ENCODE measurements at places on chromosomes 5 and 9.

GRCh38 chr5:147377682-147378081 lies 132.2 kb downstream of the DPYSL3 start:
- no peak for DNase-seq

DNA sequence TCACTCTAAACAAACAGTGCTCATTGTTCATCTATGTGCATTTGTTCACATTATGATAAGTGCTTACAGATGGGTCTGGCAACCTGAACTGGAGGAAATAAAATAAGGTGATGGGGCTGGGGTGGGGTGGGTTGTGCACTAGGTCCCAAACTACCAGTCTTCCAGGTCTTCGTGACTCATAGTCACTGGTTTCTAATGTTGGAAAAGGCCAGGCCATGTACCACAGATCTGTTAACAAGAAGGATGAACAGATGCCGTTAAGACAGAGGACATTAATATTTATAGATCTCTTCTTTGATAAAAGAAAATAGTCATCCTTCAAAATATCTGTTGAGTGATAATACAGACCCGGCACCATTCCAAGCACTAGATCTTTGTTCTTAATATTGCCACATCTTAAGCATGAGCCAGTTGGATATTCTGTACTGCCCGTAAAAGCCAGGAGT lies 71.4 kb upstream of the STARD4 start:
- no peak for DNase-seq

DNA sequence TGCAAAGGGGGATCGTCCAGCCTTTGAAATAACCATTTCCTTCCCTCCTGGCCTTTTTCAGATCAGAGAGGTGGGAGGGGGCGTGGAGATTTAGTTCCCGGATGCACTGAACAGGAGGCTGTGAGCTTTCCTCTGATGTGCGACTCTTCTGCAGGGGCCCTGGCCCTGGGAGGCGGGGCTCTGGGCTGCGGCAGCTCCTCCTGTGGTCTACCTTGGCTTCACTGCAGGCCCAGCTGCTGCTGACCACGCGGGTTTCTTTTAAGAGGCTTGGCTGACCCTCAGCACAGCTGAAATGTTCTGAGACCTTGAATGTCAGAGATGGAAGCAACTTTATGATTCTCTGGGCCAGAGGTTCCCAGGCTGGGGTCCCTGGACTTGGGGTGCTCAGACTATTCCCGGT lies 27.0 kb upstream of the COL15A1 start:
- DNase-seq = no peak

GRCh38 chr5:58235299-58235698 lies 224.6 kb downstream of the PLK2 start:
- DNase-seq = no peak

GRCh38 chr5:36655161-36655560 lies 48.8 kb downstream of the SLC1A3 start:
- no peak for DNase-seq

DNA sequence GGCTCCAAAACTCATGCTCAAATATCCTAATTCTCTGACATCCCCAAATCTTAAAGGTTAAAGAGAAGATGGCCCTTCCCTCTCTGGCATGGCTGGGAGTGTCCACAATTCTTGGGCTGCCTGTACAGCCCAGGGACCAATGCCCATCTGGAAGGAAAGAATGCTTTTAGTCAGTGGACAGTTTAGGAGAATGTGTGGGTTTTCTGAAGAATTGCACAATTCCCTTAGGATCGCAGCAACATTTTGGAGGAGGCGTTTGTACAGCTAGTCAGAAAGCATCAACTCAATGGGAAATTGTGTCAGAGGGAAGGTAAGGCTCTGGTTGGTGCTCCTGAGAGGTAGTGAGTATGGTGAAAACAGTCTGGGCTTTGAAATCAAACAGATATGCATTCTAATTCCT lies 15.0 kb downstream of the FAM193B start:
- no peak for DNase-seq

DNA sequence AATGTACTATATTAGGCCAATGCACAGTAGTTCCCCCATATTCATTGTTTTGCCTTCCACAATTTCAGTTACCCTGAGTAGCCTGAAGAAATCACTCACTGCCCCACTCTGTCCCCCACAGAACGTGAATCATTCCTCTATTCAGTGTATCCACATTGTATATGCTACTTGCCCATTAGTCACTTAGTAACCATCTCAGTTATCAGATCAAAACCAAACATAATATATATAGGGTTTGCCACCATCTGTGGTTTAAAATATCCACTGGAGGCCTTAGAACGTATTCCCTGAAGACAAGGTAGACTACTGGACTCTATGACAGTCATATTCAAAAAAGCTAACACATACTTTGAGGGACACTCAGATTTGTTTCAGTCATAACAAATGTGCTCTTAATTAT lies 465.7 kb upstream of the RGMB start:
- DNase-seq = no peak

DNA sequence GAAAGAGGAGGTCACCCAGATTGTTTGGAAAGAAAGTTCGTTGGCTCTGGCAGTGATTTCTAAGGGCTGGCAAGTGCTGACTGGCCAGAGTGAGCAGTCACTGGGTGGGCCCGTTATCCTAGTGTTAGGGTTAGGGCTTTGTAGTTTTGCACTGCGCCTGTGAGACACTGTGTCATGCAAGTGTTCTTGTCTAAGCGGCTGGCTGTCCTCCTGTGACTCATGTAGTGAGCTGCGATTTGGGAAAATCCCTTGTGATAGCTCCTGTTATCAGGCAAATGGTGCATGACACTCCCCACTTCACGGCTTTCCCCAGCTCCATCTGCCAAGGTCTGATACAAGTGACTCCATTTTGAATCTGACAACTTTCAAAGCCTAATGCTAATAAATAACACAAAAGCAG lies 526.0 kb upstream of the ADAMTS16 start:
- DNase-seq = no peak

DNA sequence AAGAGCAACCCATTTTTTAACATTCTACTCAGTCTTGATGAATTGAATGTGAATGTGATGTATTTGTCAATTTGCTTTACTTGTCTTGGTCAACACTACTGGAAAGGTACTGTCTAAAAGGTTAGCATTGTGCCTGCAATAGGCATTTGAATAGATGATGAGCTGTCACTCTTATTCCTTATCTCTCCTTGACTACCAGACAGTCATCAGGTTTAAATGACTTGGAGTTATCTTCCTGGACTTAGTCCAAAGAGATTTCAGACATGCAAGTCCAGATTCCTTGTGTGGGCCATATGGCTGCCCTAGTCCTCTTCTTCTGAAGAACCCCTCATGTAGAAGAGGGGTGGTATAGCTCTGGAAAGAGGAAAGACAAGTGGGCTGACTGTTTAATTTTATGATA lies 4.8 kb downstream of the ARHGEF28 start:
- DNase-seq = no peak

DNA sequence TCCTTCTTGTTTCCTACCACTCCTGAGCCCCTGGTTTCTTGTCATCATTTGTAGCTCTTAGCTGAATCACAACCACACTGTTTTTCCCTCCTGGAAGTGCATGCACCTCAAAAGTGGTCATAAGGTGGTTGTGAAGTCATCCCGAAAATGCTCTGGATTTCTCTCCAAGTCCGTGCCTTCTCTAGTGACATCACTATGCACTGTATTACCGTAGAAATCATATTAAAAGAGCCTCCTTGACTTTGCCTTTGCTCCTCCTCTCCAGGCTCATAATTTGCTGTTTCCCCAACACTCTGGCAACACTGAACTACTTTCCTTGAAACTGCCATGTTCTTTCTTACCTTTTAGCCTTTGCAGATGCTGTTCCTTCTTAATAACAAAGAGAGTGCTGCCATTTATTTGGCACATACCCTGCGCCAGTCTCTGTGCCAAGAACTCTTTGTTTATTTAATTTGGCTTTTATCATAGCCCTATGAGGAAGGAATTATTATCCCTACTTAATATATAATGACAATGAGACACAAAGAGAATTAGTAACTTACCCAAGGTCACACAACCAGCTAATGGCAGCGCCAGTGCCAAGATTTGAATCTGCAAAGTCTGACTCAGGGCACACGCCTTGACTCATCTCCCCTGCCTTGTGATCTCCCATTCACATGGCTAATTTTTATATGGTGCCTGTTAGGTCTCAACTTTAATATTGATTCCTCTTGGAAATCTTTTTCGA lies 115.4 kb downstream of the KIF4B start:
- DNase-seq = no peak

- peak; percentile 61 for DNase-seq
Observed at GRCh38 chr5:151141535-151141934, 16.0 kb downstream of the ANXA6 start.

DNA sequence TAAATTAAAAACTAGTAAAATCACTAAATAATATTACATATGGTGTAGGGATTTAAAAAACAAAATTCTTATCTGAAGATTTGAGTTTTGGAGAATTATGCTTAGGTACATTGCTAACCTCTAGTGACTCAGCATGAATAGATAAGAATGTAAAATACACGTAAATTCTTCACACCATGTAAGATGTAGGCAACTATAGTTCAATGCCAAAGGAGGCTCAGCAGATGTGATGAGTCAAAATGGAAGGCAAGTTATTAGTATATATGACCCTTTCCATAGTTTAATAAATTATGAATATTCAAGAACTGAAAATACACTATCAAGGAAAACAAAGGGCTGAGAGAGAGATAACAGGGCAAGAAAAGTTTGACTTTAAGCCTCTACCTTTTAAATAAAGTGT lies 79.0 kb downstream of the MRPS30 start:
- no peak for DNase-seq

GRCh38 chr9:116000748-116001329 lies 152.8 kb upstream of the PAPPA start:
- no peak for DNase-seq

GRCh38 chr5:102312586-102313370 lies 16.7 kb upstream of the SLCO4C1 start:
- no peak for DNase-seq

- DNase-seq = no peak
Observed at GRCh38 chr5:65356274-65356673, 125.4 kb downstream of the ADAMTS6 start.

- DNase-seq = no peak
Observed at GRCh38 chr9:115118879-115119218, 892 bp upstream of the TNC start.

- DNase-seq = no peak
Observed at GRCh38 chr5:93219641-93220145, 361.3 kb downstream of the NR2F1-AS1 start.

DNA sequence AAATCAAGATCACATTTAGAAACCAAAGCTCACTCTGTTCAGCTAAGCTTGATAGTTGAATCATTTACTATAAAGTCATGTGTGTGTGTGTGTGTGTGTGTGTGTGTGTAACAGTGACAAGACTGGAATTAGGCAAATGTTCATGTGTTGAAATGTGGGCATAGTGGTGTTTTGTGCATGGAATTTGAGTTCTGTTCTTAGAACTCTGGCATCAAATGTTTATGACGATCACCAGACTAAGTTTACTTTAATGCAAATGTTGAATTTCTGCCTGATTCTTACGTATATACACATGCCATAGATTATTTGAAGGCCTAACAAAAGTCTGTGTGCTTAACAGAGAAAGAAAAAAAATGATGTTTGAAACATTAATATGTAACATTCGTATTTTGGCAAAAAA lies 72.8 kb upstream of the COL5A1 start:
- no peak for DNase-seq

DNA sequence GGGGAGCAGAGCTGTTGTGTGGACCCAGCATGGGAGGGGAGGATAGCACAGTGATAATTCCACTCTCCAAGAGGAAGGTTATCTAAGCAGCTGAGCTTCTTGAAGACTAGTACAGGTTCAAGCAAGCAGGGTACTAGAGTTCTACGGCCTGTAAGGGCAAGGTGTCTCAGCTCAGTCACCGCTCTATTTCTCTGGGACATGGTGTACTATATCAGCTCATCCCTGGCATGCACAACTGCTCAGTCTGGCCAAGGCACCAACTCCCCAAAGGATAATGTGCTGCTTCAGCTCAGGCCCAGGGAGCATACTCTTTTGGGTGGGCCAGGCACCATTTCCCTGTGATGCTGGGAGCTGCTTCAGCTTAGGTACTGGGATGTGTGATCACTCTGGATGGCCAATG lies 69.8 kb downstream of the RNF130 start:
- DNase-seq = no peak

GRCh38 chr9:101047848-101048397 lies 19.4 kb downstream of the PLPPR1 start:
- no peak for DNase-seq

- no peak for DNase-seq
Observed at GRCh38 chr5:17039170-17039569, 103.1 kb upstream of the MYO10 start.

- DNase-seq = no peak
Observed at GRCh38 chr5:95918421-95919006, 43.1 kb downstream of the ELL2 start.

DNA sequence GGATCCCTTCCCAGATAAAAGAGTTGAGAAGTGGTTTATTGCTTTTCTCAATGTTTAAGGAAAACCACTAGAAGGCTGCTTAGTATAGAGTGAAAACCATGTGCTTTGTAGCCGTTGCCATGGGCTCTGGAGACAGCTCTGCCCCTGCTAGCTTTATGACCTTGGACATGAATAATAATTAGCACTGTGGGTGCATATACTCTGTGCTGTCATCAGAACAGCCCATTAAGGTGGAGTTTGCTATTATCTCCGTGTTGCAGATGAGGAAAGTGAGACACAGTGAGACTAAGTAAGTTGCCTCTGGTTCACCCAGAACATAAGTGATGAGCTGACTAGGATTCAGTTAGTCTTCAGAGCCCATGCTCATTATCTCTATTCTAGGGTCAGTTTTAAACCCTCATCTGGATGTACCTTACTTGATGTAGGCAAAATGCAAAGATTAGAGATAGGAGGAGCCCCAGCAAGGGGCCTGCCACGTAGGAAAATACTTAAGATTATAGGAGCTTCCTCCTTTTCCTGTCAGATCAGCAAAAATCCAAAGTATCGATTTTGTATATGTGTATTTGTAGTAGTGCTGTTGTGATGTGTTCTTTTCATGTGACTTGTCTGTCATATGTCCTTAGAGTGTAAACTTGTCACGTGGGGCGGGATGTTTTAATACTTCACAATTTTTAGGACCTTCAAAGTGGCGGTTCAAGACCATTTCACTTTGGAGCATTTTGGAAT lies 102.5 kb downstream of the TLE4 start:
- DNase-seq = no peak

DNA sequence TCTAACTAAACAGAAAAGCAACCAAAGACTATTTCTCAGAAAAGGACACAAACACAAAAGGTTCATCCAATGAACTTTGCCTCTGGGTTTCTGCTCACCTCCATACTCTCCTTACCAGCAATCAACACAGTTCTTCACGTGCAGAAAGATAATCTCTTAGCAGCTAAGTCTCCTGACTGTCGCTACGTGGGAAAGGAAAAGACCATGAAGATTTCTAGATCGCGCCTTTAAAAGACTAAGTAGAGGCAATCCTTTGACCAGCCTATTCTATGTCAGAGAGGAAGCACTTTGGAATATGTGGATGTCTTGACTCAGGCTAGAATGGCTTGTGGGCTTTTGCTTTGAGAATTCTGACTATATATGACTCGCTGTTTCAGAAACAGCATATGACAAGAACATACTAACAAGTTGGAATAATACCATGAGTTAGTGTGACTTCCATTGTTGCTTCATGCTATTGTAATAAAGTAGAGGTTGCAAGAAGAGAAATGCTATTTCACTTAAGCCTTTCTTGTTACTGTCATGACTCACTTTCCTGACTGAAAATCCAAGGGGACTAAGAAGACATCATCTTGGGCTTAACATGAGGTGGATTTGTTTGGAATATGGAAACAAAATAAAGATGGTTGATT lies 339.5 kb upstream of the RFX3 start:
- no peak for DNase-seq

- DNase-seq = no peak
Observed at GRCh38 chr5:121979691-121980090, 17.9 kb downstream of the SRFBP1 start.
